ENCODE measurements at places on chromosomes 2 and 18.

DNA sequence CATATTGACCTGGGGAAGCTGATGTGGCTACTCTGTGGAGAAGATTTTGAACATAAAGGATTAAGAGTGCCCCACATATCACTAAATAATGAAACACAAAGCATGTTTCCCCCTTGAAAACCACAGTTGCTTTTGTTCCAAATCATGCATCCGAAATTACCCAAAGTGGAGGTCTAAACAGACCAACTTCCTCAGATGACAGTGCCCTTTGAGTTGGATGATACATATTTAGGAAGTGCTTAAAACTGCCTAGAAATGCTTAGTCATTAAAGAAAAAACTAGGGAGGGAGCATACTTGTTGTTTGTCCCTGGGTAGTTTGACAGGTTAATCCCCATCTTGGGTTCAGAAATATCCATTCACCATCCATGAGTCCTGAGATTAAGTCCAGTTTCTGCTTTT, 1070.3 kb downstream of the SUCLG1 start:
- no peak for DNase-seq

DNA sequence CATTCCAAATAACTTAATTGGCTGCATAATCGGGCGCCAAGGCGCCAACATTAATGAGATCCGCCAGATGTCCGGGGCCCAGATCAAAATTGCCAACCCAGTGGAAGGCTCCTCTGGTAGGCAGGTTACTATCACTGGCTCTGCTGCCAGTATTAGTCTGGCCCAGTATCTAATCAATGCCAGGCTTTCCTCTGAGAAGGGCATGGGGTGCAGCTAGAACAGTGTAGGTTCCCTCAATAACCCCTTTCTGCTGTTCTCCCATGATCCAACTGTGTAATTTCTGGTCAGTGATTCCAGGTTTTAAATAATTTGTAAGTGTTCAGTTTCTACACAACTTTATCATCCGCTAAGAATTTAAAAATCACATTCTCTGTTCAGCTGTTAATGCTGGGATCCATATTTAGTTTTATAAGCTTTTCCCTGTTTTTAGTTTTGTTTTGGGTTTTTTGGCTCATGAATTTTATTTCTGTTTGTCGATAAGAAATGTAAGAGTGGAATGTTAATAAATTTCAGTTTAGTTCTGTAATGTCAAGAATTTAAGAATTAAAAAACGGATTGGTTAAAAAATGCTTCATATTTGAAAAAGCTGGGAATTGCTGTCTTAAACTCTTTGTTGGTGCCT, 1.4 kb downstream of the PCBP1 start:
- no peak for DNase-seq

- no peak for DNase-seq
These were observed 1.9 kb upstream of the C1QL2 start for GRCh38 chr2:119160361-119160990.

DNA sequence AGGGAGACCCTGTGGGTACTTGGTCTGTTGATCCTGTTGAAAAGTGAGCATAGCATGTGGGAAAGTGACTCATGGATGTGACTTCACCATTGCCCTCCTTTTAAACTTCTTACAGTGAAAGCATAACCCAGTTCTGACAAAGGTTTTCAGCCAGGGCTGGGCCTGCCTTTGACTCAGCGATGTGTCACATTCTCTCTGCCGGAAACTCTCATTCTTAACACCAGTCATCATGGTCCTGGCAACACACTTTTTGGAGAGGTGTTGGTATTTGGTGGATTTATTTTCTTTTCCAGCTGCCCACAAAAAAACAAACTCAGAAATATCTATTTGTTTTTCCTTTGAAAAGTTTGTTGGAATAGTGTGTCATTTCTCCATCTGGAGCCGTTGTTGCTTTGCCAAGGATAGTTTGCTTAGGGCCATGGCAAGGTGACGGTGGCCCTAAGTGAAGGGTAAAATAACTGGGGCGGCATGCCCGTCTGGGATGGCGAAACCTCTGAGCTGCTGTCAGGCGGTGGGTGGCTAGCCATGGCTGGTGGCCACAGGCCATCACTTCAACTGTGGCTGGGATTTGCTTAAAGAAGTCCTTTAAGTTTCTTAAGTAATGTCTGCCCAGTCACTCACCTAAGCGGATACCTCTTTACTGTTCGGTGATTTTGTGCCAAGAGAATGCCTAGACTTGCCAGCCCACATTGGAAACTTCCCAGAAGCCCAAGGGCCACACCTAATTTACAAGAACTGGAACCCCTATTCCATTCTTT, 123.3 kb downstream of the LTBP1 start:
- DNase-seq = no peak

DNA sequence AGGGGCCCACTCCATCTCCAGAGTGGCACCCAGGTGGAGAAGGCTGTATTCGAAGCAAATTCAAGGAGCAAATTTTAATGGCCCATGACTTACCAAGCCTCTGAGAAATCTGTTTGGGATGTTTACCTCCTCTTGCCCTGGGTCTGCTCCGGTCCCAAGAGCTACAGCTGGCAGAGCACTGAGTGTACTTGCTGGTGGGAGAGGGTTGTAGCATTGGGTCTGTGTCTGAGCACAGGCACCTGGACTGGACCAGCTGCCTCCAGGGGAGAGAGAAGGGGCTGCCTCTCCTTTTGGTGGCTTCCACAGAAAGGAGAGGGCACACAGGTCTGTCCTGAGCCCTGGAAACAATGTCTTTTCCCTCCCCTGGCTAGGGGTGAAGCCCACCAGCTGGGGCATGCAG, 9.8 kb downstream of the EN1 start:
- DNase-seq = no peak

GRCh38 chr2:42045848-42046748, 1.7 kb upstream of the PKDCC start:
- peak; percentile 24 for DNase-seq

DNA sequence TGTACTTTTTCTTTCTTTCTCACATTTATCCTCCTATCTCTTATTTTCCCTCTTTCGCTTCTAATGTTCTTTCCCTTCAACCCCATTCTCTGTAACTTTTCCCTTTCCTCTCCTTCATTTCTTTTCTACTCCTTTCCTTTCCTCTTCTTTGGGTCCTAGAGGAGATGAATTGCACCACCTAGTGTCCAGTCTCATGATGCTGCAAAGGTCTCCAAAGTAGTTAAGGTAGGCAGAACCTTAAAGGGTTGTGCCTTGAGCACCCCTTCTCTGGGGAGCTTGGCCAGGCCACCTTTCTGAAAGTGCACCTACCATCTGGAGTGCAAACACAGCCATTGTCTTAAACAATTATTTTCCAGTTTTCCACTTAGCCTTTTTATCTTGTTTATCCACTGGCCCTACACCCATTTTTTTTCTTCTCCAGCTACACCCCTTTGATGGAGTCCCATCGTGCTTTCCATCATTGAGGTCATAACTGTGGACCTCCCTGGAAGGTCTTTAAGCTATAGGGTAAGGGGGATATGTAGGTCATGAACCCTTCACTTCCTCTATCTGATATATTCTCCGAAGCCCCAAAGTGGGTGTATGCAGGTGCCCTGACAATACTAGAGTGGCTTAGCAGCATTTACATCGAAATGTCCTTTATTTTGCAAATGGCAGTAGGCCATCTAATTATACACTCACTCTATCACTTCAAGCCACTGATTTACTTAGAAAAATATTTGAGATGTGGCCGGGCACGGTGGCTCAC, 155.9 kb downstream of the ESCO1 start:
- peak; percentile 59 for DNase-seq

All from NCI-H345 (cell line).